IMR-90 (cell line): ENCODE measurements at places on chromosomes 1 and 21. TPM values are rescaled to one million over a fixed set of nuclear protein-coding genes. Genes with fewer than 3 reads are reported as not detected.

AZIN2 gene
- 2.2 and 4.7 TPM in 2 replicates for total RNA-seq

PCNT gene
- total RNA-seq = 10.0 and 14.2 TPM in 2 replicates

PGLYRP3 gene
- total RNA-seq = not detected in 2 replicates

SLAMF1 gene
- not detected in 2 replicates for total RNA-seq

E2F2 gene
- total RNA-seq = 0.36 and 0.56 TPM in 2 replicates

HMCN1 gene
- total RNA-seq = 7.8 and 11.7 TPM in 2 replicates

OR2T6 gene
- not detected in 2 replicates for total RNA-seq

TMCC2 gene
- 2.0 and 2.2 TPM in 2 replicates for total RNA-seq

- DNase-seq = peak; percentile 97
These were observed 98.1 kb downstream of the ADSS2 start for GRCh38 chr1:244353551-244354091.

DNA sequence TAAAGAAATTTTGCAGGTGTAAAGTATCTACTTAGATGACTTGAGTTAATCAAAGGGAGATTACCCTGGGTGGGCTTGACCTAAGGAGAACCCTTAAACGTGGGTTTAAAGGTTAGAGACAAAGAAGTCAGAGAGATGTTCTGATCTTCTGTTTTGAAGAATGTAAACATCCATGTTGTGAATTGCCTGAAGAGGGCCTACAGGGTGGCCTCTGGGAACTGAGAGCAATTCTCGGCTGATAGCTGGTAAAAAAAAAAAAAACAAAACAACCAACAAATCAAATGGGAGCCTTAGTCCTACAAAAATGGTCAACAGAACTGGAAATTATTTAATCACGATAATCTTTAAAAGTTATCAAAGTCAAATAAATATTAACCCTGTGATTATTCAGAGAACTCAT lies 89.4 kb upstream of the BCL10 start:
- no peak for DNase-seq

GRCh38 chr1:225476100-225476511 lies 48.3 kb upstream of the LBR start:
- DNase-seq = no peak

GRCh38 chr1:80023358-80023757 lies 1016.8 kb upstream of the ADGRL4 start:
- DNase-seq = no peak

DNA sequence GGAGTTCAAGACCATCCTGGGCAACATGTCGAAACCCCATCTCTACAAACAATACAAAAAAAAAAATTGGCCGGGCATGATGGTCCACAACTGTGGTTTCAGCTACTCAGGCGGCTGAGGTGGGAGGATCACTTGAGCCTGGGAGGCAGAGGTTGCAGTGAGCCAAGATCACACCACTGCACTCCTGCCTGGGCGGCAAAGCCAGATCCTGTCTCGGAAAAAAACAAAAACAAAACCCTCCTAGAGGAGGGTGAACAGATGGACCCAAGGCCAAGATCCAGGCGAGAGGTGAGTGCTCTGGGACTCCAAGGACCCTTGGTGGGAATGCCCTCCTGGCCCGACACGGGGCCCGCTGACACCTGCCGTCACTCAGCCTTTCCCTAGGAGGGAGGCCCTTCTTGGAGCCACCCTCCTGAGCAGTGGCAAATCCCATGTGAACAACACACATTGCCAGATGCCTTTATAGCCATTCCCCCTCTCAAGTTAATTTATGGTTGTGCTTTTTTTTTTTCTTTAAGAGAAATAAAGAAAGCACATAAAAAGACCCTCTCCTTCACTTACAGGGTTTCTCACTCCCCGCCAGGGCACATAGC lies 380 bp downstream of the TFF2 start:
- DNase-seq = no peak

DNA sequence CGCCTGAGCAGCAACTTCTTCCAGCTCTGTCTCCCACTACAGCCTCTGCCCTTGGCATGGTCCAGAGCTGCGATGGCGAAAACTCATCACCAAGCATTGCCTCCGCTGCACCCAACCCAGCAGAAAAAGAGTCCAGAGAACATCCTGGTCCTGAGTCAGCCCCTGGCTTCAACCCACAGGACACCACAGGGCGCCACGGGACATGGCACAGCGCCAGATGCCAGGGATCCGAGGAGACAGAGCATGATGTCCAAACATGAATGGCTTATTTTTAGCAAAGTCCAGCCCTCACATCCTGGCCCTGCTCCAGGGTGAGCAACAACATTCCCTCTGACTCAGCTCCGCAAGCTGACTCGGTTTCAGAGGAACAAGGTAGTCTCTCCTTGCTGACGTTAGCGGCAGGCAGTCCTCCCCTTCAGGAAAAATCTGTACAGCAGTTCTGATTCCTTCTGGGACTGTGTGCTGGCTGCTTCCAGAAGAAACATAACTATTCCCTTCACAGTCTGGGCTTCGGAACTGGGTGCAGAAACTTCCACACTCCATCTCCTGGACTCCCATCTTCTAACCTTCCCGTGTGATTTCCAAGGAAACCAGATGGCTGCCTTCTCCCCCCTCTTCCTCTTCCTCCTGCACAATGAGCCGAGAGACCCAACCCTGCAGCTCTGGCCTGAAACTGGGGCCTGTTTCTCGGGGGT lies 131.3 kb downstream of the TOMM20 start:
- peak; percentile 99 for DNase-seq

GRCh38 chr1:77739235-77739634 lies 20.4 kb downstream of the USP33 start:
- DNase-seq = no peak

GRCh38 chr1:64880449-64880848 lies 85.9 kb downstream of the JAK1 start:
- no peak for DNase-seq

DNA sequence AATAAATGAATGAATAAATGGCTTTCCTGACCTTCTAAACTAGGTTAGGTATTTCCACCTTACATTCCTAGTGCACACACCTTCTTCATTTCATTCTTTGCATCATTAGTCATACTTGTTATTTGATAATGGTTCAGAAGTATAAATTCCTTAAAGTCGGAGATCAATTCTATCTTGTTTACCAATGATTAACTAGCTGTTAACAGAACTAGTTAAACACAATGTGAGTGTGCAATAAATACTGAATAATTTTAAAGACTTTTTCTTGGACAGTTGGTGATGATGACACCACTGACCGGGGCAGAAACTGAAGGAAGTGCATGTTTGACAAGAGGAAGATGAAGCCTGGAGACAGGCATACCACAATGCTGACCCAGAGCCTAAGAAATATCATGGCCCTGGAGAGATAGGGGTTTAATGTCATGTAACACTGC lies 207.1 kb upstream of the DEPDC1 start:
- DNase-seq = no peak

DNA sequence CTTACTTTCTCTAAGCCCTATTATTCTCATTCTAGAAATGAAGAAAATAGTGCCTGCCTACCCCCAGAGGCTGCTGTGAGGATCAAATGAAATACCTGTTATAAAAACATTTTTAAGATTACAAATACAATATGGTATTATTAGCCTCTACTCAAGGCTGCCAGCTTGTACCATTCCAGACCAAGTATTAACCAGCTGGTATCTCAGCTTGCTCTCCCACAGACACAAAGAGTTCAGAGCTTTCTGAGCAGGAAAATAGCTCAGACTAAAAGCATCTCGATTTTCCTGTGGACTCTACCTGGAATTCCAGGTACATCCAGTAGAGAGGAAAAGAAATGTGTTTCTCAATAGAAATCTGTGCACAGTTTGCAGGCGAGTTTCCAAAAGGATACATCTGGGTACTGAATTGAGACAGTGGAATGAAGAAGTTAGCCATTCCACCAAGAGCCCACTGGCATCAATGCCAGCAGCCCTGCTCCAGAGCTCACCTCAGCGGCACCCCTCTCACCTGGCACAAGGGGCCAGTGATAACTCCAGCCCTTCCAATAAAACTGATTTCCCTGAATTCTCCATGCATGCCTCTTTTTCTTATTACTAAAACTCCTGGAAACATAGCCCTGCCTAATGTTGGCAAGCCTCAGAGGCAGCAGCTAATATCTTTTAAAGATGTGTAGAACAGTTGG lies 31.0 kb downstream of the TGFBR3 start:
- no peak for DNase-seq

DNA sequence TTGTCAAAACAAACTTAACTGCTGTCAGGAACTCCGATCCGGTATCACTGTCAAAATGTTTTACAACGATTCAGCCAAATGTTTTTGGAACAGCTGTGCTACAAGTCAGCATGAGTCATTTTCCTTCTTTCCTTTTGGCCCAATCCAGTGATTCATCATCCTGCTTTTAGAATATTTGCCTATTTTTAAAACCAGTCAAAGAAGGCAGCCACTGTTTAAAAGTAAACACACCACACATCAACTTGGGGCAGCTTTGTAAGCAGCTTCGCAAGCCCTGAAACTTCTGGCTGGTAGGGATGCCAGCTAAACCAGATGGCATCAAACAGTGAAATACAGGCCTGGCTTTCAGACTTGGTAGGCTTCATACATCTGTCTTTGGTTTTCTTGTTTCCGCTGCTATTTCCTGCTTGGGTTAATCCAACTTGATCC lies 14.9 kb downstream of the MAP3K7CL start:
- peak; percentile 95 for DNase-seq

DNA sequence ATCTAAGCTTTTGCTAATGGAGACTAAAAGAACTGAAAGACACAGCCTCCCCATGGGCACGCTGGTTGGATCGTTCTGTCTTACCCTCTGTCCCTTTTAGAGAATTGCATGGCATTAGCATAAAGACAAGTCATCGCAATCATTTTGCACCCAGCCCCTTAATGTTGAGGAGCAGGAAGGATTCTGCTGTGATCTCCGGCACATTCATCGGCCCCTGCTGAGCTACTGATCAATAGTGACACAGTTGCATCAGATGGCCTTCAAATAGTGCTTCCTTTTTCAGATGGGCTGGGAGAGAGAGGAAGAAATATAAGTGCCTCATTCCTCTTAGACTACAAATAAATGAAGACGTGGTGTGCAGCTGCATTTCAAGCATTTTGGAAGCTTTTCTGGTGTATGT lies 75.4 kb downstream of the NOS1AP start:
- no peak for DNase-seq

- DNase-seq = peak; percentile 98
These were observed at the start of gene ARPC5 for GRCh38 chr1:183635606-183636333. Gene ARPC5 (minus strand): TSS chr1:183635783. CDS start chr1:183635659, 124 bp downstream.

- no peak for DNase-seq
These were observed 87.6 kb upstream of the WLS start for GRCh38 chr1:68319907-68320306.

GRCh38 chr1:87231703-87232367 lies 96.8 kb upstream of the LMO4 start:
- DNase-seq = no peak

GRCh38 chr1:86868477-86868876 lies 45.4 kb downstream of the SELENOF start:
- DNase-seq = peak; percentile 7

DNA sequence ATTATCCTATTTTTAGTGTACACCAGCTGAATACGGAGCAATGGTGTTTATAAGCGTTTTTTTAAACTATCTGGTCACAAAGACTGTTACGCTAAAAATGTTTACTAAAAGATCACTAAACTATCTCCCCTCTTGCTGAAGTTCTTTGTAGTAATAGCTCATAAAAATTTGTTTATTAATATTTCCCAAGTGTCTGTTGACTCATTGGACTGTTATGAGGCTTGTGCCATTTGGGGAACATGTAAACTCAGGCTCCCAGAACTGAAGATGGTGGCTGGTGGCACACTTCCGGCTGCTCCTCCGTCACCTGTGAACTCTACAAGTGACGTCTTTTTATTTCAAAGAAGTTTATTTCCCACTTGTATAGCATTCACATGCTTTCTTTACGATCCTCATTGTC lies 46.3 kb downstream of the AIDA start:
- peak; percentile 52 for DNase-seq

DNA sequence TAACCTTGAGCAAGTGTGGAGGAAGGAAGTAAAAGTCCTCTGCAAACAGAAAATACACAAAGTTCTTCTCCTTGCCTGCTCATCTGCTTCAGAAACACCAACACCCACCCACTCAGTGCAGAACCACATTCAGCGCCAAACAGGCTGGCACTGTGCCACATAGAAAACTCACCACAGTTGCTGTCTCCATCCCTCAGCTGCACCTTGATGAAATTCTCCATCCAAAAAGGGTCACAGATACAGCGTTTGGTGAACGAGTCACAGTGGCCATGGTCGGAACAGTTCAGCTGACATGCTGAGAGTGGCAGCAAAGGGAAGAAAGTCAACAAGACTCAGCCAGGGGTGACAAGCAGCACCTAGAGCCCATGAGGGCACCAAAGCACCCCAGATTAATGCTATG lies 114.5 kb downstream of the KIAA0319L start:
- DNase-seq = peak; percentile 12

DNA sequence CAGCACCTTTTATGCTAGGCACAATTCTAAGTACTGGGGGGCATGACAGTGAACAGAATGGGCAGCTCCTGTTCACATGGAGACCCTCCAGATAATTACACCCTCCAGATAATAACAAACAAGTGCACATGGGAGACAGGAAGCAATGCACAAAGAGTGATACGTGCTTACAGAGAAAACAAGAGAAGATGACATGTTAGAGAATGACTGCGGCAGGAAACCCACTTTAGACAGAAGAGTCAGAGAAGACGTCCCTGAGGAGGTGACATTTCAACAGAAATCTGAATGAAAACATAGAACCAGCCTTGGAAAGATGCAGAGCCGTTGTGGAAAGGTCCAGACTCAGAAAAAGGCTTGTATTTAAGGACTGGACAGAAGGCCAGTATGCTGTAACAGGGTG lies 54.7 kb upstream of the ARTN start:
- DNase-seq = no peak

DNA sequence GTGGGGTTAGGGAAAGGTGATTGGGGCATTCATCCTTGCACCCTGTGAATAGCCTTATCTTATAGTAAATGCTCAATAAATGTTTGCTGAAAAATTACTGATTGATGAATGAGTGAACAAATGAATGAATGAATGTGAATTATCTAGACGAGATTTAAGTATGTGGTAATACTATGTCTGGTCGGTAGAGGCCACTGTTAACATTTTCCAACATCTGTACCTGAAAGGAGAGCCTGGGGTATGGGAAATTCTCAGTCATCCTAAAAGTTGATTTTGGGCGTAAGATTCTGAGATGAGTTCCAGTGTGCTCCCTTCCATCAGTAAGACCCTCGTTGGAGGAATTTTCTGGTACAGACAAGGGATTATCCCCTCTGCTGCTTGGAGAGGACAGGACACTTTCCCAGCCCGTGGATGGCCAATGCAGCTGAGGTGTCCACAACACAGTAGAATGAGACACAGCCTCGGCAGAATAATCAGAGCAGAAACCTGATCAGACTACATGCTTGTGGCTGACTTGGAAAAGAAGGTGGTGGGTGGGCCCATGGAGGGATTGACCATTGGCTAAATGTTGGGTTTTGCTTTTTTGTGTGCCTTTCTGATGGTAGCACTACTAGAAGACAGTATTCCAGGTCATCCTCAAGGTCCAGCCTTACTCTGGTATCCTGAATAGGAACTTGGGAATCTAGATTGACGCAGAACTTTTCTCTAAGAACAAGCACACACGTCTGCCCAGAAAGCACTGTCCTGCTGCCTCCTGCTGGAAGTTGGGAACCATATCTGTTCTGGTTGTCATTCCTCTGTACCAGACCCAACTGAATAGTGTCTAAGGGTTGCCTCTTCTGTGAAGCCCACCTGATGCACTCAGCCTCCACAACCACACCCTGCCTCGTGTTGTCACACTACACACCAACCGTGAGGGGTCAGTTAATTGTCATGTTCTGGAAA lies 262.0 kb downstream of the TNR start:
- peak; percentile 16 for DNase-seq

GRCh38 chr21:40067751-40068150 lies 200.5 kb downstream of the PCP4 start:
- DNase-seq = no peak

GRCh38 chr1:98210064-98210463 lies 289.2 kb upstream of the DPYD start:
- DNase-seq = peak; percentile 96

- no peak for DNase-seq
These were observed 310.9 kb downstream of the NTNG1 start for GRCh38 chr1:107451715-107452114.
